ENCODE measurements at places on chromosomes 3 and 15. TPM values are rescaled to one million over a fixed set of nuclear protein-coding genes. Genes with fewer than 3 reads are reported as not detected.

DNA sequence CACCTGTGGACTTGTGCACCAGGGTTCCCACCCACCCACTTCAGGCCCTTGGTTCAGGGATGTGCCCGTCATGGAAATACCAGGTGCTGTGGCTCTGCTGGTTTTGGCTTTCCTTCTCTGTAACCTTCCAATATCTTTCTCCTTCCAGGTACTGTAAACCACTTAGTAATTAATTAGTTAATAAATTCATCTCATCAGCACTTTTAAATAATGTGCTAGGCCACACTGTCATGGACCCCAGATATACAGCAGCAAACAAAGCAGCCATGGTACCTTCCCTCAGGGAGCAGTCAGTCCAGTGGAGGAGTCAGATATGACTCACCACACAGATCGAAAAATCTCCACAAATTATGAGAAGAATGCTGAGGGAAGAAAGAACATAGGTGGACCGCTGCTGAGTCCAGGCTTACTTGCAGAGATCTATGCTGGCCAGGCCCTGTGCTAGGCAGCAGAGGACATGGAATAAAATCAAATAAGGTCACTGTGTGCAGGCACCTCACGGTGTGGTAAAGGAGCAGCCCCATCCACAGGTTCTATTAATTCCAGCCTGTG, 6.8 kb upstream of the GATA2 start:
- no peak overlapping the region for H3K27ac ChIP-seq
- peaks cover 31% of the 10 kb centered on the region for H3K27me3 ChIP-seq
- peaks cover 11% of the 10 kb centered on the region for H3K4me1 ChIP-seq
- H3K4me3 ChIP-seq: no peak overlapping the region
- DNase-seq: no peak

DNA sequence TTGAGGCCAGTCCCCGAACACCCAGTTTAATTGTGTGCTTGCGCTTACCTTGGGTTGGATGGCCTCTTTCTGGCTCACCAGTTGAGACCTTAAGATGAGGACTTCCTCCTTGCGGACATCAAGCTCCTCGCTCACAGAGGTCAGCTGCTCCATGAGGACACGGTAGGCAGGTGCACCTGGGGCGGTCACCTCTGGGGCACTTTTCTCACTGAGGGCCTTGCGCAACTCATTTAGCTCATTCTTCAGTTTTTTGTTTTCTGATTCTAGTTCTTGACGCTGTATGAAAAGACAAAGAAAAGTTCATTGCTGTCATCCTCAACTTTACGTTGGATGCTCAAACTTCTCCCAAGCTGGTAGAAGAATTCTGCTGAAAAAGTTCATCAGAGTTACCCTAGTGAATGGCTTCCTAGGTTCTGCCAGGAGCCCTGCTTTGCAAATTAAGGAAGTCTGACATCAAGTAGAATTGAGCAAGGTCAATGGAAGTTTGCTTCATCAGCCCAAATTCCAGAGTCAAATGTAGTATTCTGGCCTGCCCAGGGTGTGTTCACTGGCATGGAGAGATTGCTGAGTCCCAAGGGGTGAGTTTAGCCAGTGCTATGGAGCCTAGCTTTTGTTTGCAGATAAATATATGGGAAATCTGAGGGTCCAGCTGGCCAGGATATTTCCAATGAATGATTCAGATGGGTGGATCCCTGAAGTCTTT, 55.8 kb upstream of the MYO5C start:
- H3K4me1 ChIP-seq: peaks cover 11% of the 10 kb centered on the region
- no peak overlapping the region for H3K4me3 ChIP-seq
- no peak overlapping the region for H3K27ac ChIP-seq

GRCh38 chr15:90039996-90040395, 38.9 kb downstream of the ZNF710 start:
- no peaks in the 10 kb centered on the region for H3K27me3 ChIP-seq
- no peak for DNase-seq
- no peak overlapping the region for H3K4me3 ChIP-seq

GRCh38 chr15:88880944-88881740, 14.2 kb downstream of the HAPLN3 start:
- H3K36me3 ChIP-seq: no peaks in the 10 kb centered on the region
- no peak for DNase-seq
- no peak overlapping the region for H3K27ac ChIP-seq
- no peaks in the 10 kb centered on the region for H3K4me1 ChIP-seq
- no peak overlapping the region for H3K4me3 ChIP-seq

- no peaks in the 10 kb centered on the region for H3K27me3 ChIP-seq
- no peak for DNase-seq
- no peaks in the 10 kb centered on the region for H3K36me3 ChIP-seq
- H3K4me1 ChIP-seq: peaks cover 9% of the 10 kb centered on the region
These were observed 512.7 kb upstream of the CDIN1 start for GRCh38 chr15:36066757-36067156.

DNA sequence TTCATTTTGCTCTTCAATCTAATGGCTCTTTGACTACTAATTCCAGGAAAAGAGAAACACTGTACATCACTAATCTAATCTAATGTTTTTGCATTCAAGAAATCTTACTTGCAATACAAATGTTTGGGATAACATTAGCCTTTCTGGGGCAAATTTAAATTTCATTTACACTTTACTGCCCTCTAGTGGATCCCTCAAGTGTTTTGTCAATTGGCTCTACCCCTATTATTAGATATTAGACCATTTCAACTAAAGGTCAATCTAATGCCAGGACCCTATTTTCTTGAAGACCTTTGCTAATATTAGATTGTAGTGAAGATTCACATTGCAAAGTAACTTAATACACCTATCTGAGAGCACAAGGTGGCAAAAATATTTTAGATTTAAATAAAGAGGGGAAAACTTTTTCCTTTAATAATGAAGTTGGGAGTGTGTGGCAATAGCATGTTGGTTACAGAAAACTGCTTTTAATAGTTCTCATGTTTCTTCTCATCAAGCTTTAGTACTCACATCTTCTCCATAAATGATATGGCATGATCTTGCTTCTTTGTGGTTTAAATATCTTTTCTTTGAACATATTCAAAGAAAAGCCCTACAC, 5.0 kb downstream of the C2CD4A start:
- peaks cover 40% of the 10 kb centered on the region for H3K27me3 ChIP-seq
- H3K4me3 ChIP-seq: no peak overlapping the region
- DNase-seq: peak; percentile 69

DNA sequence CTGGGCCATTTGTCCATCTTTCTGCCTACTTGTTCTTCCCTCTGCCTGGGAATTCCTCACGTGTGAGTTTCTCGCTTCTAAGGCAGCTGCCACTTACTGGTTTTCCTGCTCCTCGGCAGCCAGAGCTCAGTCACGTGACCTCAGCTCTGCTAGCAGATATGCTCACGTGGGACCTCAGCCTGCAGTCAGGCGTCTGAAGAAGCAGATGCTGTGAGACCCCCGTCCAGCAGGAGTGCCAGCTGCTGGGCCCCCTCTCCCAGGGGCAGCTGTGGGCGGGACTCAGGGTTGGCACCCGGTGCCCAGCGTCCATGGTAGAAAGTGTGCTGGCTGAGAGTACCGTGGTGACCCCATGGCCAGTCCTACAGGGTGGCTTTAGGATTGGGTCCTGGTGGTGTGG, 161.3 kb upstream of the TLE3 start:
- no peak overlapping the region for H3K27ac ChIP-seq
- DNase-seq: peak; percentile 74
- H3K4me1 ChIP-seq: peaks cover 13% of the 10 kb centered on the region
- no peaks in the 10 kb centered on the region for H3K36me3 ChIP-seq
- H3K4me3 ChIP-seq: no peak overlapping the region
- peaks cover 20% of the 10 kb centered on the region for H3K27me3 ChIP-seq

DNA sequence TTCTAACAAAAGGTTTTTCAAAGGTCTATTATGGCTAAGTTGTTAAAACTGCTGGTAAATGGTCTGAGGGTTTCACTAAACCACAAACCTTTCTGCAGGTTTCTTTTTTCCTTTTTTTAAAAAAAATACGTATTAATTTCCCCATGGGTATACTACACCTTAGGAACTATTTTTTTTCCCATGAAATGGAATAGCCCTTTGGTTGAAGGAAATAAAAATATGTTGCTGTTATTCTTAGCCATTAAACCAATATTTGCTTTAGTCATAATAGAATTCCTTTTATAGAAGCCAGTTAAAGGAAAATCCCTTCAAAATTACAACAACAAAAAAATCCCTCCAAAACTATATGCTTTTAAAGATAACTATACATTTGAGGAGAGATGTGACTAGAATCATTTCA, 1303.3 kb downstream of the ROBO2 start:
- H3K4me1 ChIP-seq: no peaks in the 10 kb centered on the region
- H3K27me3 ChIP-seq: no peaks in the 10 kb centered on the region
- DNase-seq: no peak
- no peaks in the 10 kb centered on the region for H3K36me3 ChIP-seq

DNA sequence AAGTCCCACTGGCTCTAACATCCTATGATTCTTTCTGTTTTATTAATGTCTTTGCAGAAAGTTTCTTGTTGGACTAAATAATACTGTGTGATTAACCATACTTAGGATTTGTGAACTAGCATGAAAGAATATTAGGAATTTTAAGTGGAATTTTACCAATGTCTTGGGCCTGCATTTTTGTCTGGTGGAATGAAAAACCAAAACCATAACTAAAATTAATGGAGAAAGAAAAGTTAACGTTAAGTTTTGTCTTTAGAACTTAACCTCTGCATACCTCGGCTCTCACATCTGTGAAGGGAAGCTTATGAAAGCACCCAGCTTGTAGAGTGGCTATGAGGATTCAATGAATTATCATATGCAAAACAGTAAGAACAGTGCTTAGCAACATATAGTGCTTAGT, 6.5 kb downstream of the FBN1 start:
- no peak overlapping the region for H3K4me3 ChIP-seq
- H3K36me3 ChIP-seq: no peaks in the 10 kb centered on the region
- peaks cover 13% of the 10 kb centered on the region for H3K27me3 ChIP-seq
- DNase-seq: no peak
- no peaks in the 10 kb centered on the region for H3K4me1 ChIP-seq
- H3K27ac ChIP-seq: no peak overlapping the region

- H3K27ac ChIP-seq: no peak overlapping the region
- no peaks in the 10 kb centered on the region for H3K36me3 ChIP-seq
- H3K4me3 ChIP-seq: no peak overlapping the region
- no peak for DNase-seq
- no peaks in the 10 kb centered on the region for H3K4me1 ChIP-seq
These were observed 16.0 kb upstream of the LRRK1 start for GRCh38 chr15:100903168-100903554.

DNA sequence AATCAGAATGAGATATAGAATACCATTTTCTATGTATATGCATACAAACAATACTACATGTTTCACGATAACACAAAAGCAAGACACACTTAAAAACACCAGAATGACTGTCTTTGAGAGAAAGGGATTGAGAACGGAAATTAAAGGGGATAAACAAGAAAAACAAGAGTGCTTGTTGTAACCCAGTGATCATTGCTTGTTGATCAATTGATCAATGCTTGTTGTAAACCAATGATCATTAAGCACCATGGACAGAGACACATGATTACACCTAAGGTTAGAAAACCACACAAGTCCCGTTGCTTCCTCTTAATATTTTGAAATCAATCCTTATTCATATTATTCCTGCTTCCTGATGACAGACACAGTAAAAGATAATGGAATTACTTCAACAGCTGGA, 1.1 kb upstream of the OR4F15 start:
- DNase-seq: no peak
- no peaks in the 10 kb centered on the region for H3K4me1 ChIP-seq
- no peak overlapping the region for H3K4me3 ChIP-seq
- H3K27me3 ChIP-seq: peaks cover under 1% of the 10 kb centered on the region
- no peaks in the 10 kb centered on the region for H3K36me3 ChIP-seq

GRCh38 chr3:133930341-133930933, 34.8 kb upstream of the RAB6B start:
- peaks cover 24% of the 10 kb centered on the region for H3K27me3 ChIP-seq
- H3K4me3 ChIP-seq: no peak overlapping the region
- H3K4me1 ChIP-seq: no peaks in the 10 kb centered on the region
- DNase-seq: peak; percentile 89
- no peaks in the 10 kb centered on the region for H3K36me3 ChIP-seq

DNA sequence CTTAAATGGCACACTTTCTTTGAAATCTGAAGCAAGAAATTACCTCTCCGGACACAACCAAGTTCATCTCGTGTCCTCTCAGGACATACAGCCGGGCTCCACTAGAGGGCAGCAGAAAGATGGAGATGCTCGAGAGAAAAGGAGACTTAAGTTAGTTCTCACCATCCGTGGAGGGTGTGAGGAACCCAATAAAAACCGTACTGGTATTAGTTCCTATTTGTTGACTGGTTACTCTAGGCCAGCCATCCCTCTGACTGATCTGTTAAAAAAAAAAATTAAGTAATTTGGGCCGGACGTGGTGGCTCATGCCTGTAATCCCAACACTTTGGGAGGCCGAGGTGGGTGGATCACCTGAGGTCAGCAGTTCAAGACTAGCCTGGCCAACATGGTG, 7.9 kb upstream of the CYP11A1 start:
- no peaks in the 10 kb centered on the region for H3K4me1 ChIP-seq
- DNase-seq: peak; percentile 86
- no peaks in the 10 kb centered on the region for H3K27me3 ChIP-seq
- no peak overlapping the region for H3K27ac ChIP-seq

DNA sequence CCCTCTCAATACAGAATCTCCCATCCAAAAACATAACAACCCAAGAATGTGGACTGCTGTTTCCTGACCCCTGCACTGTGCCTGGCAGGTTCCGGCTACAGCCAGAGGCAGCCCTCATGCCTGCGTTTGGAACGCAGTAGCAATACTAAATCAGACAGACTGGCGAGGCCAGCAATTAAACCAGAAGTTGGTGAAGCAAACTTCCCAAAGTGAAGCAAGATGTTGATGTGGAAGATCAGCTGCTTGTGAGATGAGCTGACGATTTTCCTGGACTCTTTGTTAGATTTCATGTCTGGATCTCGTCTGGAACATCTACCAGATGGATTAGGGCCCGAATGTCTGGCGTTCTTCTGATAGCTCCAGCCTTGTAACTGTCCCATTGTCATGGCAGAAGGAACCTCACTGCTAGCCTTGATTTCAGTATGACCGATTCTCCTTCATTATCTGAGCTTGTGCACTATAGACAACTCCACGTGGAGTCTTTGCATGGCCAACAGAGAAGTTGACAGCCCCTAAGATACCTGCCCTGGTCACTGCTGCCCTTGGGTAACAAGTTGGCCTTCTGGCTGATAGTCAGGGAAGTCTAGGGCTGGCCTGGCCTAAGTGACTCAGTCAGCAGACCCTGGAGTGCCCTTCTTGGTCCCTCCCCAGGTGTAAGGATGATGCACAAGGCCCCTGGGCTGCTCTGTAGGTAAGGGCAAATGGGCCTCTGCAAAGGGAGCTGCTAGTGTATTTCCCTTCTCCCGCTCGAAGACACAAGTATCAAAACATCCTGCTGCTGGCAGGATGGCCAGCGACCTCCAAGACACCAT, 126.5 kb downstream of the ADAMTS17 start:
- no peaks in the 10 kb centered on the region for H3K27me3 ChIP-seq
- no peak overlapping the region for H3K4me3 ChIP-seq
- no peak overlapping the region for H3K27ac ChIP-seq
- no peak for DNase-seq

The DLEC1 gene
- 0.11 TPM for total RNA-seq

The INSYN1 gene
- total RNA-seq: 15.8 TPM

The HRH1 gene
- not detected for total RNA-seq

The USF3 gene
- total RNA-seq: 11.4 TPM

The COL7A1 gene
- 76.6 TPM for total RNA-seq

The TNFAIP8L3 gene
- total RNA-seq: not detected

The ITIH4 gene
- total RNA-seq: 2.9 TPM

The SLC28A1 gene
- total RNA-seq: 0.24 TPM

The PRR23B gene
- total RNA-seq: not detected

The GOLGA8T gene
- 0.99 TPM for total RNA-seq
